Left lung (tissue), 14 donors: ENCODE measurements at places on chromosomes 13 and 19.

DNA sequence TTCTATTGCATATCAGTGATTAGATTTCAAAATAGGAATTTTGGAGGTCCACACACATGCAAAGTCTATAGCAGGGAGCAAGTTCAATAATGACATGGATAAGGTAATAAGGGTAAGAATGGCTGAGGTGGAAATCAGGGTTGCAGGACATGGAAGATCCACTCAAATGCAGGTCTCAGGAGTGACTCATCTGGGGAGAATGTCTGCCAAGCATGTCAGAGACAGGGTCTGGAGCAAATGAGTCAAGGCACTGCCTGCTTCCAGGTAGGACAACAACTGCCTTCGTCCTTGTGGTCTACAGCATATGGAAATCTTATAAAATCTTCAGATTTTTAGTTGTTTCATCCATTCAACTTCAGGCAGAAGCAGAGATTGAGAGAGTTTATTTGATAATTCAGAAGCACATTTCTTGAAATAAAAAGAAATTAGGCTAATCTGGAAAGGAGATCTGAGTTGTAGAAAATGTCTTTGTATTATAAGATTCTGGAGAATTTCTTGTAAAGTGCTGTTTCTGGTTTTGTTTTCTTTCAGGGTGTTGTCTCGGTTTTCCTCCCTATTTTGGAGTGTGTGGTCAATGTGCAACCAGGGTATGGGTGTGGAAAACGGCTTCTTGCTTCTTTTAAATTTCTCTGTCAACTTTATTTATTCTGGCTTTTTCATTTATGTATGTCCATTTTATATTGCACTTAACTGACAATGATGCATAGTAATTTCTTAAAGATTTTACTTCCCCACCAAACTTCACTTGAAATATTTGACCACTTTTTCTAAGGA is 748.8 kb downstream of the LIG4 start:
- no peak for DNase-seq

GRCh38 chr13:42807866-42808265 is 26.5 kb downstream of the FAM216B start:
- DNase-seq, result no peak

DNA sequence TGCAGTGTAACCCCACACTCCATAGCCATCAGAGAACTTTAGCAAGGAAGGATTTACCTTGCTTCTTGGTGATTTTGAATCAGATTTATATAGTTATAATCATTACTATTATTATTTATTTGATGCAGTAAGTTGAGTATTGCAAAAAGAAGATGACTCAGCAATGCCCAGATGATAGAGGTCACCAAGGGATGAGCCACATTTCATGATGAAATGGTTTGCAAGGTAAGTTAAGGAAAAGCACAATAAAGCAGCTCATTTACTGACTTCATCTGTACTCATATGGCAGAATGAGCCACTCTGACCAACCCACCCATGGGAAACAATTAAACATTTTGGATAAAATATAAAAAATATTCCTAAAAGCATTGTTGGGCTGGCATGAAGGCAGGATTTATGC is 59.1 kb downstream of the AKAP11 start:
- no peak for DNase-seq

GRCh38 chr13:109012115-109012514 is 382.7 kb downstream of the MYO16 start:
- DNase-seq, result no peak

- no peak for DNase-seq
Observed at GRCh38 chr13:66530686-66531085, 699.5 kb downstream of the PCDH9 start.

DNA sequence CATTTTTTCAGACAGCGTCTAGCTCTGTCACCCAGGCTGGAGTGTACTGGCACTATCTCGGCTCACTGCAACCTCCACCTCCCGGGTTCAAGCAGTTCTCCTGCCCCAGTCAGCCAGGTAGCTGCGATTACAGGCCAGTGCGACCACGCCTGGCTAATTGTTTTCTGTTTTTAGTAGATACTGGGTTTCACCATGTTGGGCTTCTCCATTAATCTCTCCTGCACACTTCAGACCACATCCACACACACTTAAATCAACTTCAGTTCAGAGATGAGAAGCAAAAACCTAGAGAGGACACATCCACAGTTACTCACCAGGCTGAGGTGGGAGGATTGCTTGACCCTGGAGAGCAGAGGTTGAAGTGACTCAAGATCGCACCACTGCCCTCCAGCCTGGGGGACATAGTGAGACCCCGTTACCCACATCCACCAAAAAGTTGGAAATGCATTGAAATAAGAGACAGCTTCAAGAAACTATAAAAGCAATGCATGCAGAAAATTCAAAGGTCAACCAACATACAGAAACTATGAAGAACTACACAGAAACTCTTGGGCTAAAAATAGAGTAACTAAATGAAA is 42.3 kb downstream of the ZNF611 start:
- DNase-seq, result no peak
